ENCODE measurements at places on chromosomes 2 and 18.

DNA sequence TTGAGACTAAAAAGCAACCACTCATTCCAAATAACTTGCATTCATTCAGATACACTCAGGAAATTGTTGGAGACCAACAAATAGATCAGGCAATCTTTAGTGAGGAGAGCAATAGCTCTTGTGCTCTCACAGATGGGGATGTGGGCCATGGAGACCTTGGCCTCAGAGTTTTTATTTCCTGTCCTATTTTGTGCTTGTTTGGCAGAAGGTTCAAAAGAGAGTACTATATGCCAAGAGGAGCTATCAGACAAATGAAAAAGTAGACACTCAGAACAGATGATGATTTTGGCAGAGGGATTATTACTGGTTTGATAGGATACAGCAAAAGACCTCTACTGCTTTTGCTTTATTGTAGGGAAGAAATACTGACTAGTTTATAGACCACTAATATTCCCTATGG lies 230.2 kb downstream of the KCNE4 start:
- DNase-seq: no peak

DNA sequence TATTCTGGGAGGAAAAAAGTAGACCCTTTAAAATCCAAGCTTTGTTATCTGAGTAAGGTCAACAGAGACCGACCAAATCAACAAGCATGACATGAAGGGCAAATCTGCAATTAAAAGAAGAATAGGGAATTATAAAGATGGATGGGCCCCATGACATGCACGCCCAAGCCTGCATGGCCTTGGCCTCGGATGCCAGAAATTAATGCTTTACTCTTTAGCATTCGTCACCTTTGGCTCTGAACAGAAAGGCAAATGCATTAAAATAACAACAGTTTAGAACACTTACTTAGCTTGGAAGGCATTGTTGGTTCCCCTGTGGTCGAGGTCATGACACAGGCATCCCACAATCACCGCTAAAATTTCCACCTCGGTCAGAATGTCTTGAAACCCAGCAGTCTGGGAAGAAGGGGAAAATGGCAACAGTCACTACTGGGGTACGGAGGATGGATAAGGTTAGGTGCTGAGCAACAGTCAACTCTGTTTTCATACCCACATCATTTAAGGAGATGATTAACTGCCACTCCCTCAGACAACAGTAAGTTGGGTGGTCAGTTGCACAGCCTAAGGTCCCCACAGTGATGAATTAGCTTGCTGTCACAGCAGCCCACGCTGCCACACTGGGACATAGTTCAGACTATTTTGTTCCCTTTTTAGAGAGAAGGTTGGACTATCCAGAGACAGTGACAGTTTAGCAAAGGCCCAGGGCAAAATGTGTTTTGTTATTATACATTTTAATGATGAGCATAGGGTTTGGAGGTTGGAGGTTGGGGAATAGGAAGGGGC lies 319.1 kb downstream of the AGPS start:
- DNase-seq: no peak

- DNase-seq: no peak
Measured at GRCh38 chr2:226970362-226970761, 134.5 kb downstream of the RHBDD1 start.

DNA sequence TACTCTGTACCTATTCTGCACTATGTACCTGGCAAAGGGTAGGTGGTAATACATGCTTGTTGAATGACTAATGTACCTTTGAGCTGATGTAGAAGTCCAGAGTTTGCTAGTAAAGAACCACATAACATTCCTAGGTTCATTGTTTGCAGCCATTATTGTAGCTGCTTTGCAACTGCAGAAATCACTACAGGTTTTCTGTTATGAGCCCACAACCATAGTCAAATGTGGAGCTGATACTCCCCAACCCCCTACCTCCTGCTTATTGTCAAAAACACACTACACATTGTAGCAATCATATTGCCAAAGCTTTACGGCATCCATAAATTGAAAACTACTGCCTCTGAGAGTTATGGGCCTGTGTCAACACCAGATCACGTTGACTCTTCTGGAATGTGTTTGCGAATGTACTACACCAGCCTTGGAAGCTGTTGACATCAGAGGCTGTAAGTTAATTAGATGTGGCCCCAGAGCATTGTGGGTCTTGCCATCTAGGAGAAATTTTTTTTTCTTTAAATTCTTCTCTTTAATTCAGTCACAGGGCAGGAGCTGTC lies 187.0 kb downstream of the AGPS start:
- no peak for DNase-seq

- no peak for DNase-seq
Measured at GRCh38 chr2:237051861-237052260, 33.8 kb upstream of the COPS8 start.
